ENCODE measurements at places on chromosomes 3 and 15.

DNA sequence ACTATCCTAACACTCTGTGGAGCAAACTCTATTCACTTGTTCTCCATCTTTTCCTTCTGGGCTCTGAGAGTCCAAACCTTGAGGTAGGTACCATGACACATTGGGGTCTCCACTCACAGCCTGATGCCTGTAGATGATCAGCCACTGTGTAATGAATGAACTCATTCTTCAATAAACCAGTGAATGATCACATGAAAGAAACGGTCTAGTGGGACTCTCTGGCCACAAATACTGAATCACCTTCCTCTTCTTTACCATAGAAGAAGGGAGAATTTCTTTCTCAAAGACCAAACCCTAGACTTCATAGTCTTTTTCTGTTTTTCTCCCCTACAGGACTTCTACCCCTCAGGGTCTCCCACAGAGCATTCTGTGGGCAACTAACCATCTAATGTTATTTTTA is 20.5 kb upstream of the ABHD2 start:
- peak; percentile 21 for DNase-seq

DNA sequence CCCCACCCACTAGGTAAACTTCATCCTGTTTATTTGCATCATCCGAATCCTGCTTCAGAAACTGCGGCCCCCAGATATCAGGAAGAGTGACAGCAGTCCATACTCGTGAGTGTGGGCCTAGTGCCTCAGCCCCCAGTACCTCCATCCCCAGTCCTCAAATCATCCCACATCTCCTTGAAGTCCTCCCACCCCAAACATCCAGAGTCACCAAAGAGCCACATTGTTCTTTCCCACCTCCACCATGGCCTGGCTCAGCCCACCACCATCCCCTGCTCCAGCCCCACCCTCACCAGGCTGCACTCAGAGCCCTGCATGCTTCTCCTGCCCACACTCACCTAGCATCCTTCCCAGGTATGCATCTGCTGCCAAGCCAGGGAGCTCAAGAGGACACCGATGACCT is 29.8 kb downstream of the VIPR1 start:
- DNase-seq = no peak

- DNase-seq = no peak
These were observed 74.0 kb downstream of the LRRFIP2 start for GRCh38 chr3:37100411-37100810.

- no peak for DNase-seq
These were observed 20.1 kb downstream of the ALS2CL start for GRCh38 chr3:46673151-46674030.

- DNase-seq = no peak
These were observed 218.8 kb downstream of the VPS13C start for GRCh38 chr15:61841466-61841865.

GRCh38 chr15:45121706-45122417 is 7.7 kb downstream of the DUOXA2 start:
- no peak for DNase-seq

DNA sequence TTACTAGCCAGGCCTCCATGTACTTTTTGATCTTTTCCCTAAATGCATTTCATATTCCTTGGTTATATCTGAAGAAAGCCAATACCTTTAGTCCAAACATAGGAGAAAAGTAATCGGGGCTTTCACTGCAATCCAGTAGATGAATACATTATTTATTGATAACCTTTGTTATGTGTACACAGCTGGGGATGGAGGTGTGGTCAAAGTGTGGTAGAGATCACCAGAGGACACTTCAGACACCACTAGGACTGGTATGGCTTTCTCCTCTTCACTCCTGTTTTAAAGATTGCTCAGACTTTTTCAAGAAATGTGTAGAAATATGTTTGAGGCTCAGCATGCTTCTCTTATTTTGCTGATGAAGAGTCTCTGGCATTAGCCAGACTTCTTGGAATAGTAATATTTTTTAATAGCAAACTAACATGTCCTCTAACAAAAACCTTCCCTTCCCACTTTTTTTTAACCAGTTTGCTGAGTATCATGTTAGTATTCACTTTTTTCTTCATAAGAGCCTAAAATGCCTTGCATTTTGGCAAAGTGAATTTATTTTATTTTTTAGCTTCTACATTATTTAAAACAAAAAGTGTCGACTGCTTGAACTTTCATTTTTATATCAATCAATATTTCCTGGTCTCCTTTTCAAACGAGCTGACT is 65.6 kb upstream of the MBNL1 start:
- DNase-seq = peak; percentile 34

GRCh38 chr15:77889009-77889806 is 188.3 kb downstream of the TBC1D2B start:
- DNase-seq = no peak

Data from Kasumi-1 (cell line).